Breast epithelium (tissue), 4 donors: ENCODE measurements at places on chromosomes 4 and X.

- no peak for DNase-seq
Measured at GRCh38 chr4:123869286-123870215, 473.0 kb downstream of the SPRY1 start.

DNA sequence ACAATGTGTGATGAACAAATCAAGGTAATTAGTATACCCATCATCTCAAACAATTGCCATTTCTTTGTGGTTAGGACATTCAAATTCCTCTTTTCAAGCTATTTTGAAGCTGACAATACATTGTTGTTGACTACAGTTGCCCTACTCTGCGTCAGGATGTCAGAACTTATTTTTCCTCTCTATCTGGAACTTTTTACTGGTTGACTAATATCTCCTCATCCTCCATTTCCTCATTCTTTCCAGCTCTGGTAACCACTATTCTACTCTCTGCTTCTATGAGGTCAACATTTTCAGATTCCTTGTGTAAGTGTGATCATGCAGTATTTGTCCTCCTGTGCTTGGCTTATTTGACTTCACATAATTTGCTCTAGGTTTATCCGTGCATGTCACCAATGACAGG is 240.5 kb upstream of the HS3ST1 start:
- no peak for DNase-seq

DNA sequence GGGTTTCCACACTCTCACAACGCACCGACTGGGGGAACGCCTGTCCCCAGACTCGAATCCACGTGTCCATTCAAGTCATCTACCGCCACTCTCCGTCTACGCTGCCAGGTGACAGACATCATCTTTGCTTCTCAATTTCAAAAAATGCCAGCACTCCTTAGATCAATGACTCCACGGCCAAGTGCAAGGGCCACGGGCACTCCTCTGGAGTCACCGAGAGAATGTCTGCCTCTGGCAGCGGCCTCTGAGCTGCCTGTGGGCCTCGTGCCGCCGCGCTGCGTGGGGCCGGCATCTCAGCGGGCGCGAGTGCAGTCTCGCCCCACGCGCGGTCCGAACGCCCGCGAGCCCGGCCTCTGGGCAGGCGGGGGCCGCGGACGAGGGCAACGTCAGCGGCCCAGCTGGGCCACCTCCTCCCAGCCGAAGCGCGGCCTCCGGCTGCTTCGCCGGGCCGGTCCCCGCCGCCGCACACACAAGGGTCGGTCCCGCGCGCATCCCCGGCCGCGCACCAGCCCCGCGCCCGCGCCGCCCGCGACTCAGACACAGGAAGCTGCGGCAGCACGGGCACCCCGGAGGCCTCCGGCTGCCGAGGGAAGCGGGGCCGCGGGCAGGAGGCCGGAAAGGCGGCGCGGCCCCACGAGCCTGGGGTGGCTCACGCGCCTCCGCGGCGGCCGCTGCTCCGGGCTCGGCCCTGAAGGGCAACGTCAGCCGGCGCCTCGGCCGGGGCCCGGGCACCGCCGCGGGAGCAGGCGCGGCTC is 450 bp downstream of the ACSL1 start:
- DNase-seq = no peak

DNA sequence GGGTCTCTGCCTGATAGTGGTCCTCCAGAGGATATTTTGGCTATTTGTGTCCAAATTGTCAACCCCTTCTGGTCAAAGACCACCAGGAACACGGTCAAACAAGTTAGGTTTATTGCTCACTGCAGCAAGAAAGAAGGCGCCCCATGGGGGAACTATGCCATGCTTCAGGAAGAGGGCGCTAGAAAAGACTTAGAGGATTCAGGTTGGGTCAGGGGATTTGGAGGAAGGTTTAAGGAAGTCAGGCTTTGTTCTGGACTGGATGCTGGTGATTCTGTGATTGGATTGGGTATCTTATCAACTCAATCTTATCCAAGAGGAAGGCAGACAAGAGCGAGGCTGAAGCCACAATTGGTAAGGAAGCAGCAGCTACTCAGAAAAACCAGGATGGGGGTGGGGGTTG is 14.3 kb upstream of the ELF4 start:
- DNase-seq = no peak

GRCh38 chrX:125782184-125782583 is 383.9 kb downstream of the DCAF12L2 start:
- DNase-seq = no peak

- DNase-seq = no peak
Measured at GRCh38 chr4:1300466-1301455, 11.1 kb downstream of the MAEA start.

DNA sequence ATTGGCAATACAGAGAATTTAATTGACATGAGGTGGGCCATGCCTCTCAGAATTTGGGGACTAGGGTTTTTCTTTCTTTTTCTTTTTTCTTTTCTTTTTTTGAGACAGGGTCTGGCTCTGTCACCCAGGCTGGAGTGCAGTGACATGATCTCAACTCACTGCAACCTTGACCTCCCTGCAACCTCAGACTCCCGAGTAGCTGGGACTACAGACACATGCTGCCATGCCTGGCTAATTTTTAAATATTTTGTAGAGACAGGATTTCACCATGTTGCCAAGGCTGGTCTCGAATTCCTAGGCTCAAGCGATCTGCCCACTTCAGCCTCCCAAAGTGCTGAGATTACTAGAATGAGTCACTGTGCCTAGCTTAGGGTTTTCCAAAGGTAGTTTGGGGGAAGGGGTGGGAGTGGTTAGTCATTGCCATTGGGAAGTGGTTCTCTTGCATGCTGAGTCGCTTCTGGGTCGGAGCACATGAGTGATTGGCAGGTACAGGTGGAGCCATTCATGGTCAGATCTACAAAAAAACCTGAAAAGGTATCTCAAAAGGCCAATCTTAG is 54.5 kb downstream of the MID2 start:
- DNase-seq = no peak
